ENCODE measurements at places on chromosomes 4 and X.
A peak's percentile ranks its signal among the peaks of the same experiment; 100 is the strongest.

DNA sequence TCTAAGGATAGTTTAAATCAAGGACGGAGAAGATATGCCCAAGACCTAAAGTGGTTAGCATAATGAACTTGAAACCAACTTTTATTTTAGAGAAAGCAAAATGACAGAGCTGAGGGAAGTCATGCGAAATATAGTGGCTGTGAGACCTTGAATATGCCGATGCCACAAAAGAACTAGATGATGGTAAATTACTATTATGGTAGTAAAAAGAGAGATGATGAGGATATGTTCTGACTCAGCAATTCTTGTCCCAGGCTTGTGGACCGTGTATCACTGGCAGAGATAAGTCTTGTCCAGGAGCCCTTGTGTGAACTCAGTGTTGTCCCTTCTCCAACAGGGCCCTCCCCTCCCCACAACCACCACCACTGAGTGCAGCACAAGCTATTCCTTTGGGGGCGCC, 1605.6 kb upstream of the TENM3 start:
- no peak for DNase-seq

DNA sequence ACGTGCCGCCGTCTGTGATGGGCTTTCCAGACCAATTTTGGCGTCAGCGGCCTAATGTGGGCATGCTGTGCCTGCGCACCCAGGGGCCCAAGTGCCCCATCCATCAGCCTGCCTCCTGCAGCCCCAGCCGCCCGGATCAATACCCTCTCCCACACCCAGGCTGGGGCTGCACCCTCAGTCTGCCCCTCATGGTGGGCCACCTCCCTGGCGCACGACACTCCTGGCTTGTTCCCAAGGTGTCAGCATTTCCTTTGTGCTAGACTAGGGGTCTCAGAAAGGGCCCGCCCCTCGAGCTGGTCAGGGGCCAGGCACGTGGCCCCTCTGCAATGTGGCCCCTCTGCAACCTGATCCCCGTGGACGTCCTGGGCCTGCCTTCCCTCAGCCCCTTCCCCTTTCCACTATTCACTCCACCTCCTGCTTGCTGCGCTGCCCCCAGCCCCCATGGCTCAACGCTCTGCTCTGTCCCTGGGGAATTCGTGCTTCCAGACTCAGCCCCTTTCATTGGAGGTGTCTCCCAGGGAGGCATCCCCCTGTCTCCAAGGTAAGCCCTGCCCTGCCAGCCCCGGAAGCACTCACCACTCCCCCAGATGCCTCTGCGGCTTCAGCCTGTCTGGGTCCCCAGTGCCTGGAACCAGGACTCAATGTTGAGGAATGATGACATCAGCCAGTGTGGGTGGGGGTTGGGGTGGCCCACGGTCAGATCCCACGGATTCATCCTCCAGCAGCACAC, 130.8 kb downstream of the HMX1 start:
- no peak for DNase-seq

DNA sequence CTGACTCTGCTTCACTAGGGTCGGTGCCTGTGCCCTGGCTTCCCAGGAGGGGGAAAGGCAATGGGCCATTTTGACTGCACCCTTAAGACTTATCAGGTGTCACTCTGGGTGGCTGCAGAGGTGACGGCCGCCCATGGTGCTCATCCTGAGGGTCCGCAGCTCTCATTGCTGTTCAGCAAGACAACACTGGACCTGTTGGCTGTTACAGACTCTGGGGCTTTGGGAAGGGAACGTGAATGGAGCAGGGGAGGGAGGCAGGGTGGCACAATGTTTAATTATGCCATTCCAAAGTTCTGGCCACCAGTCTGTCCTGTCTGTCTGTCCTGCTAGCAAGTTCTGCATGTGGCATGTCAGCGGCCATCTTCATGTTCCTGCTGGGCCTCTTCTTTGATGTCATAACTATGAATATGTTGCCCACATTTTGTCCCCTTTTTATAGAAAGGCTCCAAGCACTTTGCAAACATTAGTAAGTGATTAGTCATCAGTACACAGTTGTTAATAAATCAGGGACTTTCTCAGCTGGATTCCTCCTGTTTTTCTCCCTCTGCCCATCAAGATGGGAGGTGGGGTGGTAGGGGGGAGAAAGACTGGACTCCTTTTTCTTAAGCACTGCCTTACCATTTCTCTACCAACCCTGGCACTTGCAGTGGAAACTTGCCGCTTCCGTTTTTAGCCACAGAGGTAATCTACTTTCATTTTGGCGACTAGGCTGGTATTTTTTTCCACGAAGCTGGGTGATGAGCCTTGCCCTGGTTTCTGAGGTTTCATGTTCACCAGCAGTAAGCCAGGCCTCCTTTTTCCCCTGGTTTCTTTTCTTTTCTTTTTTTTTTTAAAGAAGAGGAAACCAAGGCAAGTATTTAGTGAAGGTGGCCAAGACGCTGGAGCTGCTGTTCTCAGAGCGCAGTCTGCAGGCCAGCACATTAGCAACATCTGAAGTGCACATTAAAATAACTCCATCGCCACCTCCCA, 88.6 kb upstream of the TRIM2 start:
- DNase-seq = peak; percentile 57

GRCh38 chr4:73718375-73719373, 21.7 kb upstream of the CXCL8 start:
- no peak for DNase-seq

- no peak for DNase-seq
Measured at GRCh38 chr4:39569209-39569608, 42.0 kb upstream of the UGDH start.

DNA sequence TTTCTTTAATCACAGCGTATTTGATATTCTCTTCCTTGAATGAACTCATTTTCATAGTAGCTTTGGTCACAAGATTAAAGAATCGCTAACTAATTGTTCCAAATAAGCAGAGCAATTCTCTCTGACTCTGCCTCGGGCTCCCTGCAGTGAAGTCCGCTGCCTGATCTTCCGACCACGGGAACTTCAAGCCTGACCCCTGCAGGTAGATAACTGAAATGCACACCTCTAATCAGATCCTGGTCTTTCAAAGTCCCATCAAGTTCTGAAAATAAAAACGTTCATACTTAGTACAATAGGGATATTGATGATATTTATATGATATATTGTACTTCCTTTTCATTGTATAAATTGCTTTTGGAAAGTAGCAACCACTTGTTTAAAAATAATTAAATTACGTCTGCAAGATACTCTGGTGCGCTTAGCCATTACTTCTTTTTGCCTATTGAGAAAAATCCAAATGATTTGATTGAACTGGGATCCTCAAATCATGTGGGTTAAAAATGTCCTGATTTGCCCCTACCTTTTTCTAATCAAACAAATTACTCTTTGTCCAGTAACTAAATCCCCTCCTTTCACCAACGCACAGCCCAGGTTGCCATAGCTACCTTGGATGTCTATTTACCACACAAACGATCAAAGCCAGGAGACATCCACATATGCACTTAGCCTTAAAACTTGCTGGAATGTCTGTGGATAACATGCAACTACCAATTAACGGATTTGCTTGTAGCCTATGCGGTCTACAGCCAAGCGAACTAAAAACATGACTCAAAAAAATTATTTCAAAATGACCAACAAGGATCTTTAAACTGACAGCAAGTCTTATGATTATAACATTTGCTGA, 4.2 kb downstream of the MID1 start:
- peak; percentile 69 for DNase-seq

GRCh38 chr4:80685214-80685613, 345.3 kb upstream of the BMP3 start:
- DNase-seq = no peak

DNA sequence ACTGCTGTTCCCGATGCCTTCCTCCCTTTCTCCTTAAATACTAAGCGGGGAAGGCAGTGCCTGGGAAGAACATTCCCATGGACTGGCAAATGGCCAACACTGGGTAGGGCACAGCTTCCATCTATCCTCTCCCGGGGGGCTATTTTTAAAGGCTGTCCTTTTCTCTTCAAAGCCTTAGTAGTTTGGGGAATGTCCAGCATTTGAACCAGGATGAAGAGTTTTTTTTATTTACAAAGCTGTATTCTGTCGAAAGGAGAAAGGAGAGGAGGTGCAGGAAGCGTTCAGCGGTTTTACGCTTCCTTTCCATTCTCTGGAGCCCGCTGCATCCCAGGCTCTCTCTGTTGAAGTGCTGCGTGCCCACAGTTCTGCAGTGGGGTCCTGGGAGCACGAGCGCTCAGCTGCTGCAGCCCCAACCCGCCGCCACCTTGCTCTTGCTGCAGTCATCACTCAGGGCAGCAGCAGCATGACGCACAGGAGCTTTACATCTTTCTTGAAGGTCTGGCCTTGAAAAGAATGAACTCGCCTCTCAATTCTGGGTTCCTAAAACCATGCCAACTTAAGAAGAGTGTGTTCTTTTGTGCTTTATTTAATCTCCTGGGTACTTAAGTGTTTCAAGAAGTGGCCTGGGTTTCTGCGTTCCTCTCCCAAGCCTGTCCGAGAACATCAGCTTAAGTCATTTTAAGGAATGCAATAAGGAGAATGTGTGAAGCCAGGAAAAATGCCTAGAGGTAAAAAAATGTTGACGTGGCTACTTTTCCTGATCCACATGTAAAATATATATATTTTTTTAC, 427.2 kb downstream of the MAPK10 start:
- DNase-seq = no peak

DNA sequence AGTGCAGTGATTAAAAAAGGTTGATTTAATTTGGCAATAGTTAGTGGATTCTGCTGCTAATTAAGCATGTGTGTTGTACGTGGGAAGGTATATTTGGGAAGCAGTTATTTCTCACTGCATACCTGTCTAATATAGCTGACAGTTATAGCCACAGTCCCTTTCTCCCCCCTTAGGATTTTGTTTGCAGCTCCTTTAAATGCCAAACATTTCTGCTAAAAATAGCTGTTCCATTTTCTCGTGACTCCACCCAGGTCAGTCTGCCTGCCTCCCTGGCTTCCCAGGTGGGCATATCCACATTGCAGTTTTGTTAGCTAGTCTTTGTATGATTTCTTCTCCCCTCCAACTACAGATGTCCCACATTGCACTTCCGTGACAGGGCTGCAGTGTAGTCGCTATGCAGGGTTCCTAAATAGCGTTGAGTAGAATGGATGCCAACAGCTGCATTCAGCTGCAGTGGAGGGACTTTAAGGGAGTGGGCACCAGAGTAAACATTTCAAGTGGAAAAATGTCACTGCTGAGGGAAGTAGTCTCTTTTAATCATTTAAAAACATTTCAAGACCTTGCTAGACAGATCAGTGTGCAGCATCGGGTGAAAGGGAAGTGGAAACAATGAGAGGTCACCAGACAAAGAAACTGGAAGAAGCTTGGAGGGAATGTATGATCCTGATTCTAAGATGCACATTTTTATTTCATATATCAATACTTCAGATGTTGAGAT, 326.3 kb downstream of the RAPGEF2 start:
- no peak for DNase-seq

- DNase-seq = no peak
Measured at GRCh38 chrX:111348429-111348828, 63.6 kb downstream of the DCX start.

GRCh38 chr4:55122235-55122634, 3.2 kb downstream of the KDR start:
- no peak for DNase-seq

- DNase-seq = peak; percentile 18
Measured at GRCh38 chr4:106358899-106359298, 9.7 kb downstream of the GIMD1 start.
